Uterus (tissue), 4 donors: ENCODE measurements at places on chromosomes 2 and 18. TPM values are rescaled to one million over a fixed set of nuclear protein-coding genes. Genes with fewer than 3 reads are reported as not detected.

The TET3 gene
- total RNA-seq = 10.9 TPM

The CDH7 gene
- not detected for total RNA-seq

The DSC3 gene
- total RNA-seq = not detected

The B4GALT6 gene
- 5.8 TPM for total RNA-seq

The EFEMP1 gene
- 57.0 TPM for total RNA-seq

The ELOA2 gene
- total RNA-seq = not detected

The LDAH gene
- total RNA-seq = 21.8 TPM

The ATRAID gene
- 112 TPM for total RNA-seq

The FAM237A gene
- not detected for total RNA-seq

The FAHD2B gene
- 35.5 TPM for total RNA-seq

The VRK2 gene
- 23.7 TPM for total RNA-seq

The TWSG1 gene
- 47.6 TPM for total RNA-seq

The SLC9A4 gene
- 1.2 TPM for total RNA-seq

The C1GALT1C1L gene
- total RNA-seq = not detected

The CEP68 gene
- total RNA-seq = 14.1 TPM

The RASGRP3 gene
- 5.1 TPM for total RNA-seq

The GRB14 gene
- total RNA-seq = 3.3 TPM

The CNPPD1 gene
- 28.6 TPM for total RNA-seq

The FBXO36 gene
- 2.6 TPM for total RNA-seq
